ENCODE measurements at places on chromosomes 6 and 20.

DNA sequence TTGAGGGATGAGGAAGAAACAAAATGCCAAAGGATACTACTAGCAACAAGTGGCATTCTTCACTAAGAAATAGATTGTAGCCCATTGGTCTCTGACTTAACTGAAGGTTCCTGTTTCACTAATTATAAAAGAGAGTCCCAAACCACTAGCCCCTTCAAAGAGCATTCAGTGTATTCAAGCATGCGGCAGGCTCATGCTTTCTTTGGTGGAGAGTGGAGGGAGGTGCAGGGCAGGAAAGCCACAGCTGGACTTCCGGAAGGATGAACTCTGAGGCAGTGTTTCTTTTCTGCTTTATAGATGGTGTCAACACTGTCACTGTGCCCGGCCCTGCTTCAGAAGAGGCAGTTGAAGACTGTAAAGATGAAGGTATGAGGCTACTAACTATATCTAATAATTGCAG is 636.1 kb downstream of the KIF16B start:
- DNase-seq = no peak

DNA sequence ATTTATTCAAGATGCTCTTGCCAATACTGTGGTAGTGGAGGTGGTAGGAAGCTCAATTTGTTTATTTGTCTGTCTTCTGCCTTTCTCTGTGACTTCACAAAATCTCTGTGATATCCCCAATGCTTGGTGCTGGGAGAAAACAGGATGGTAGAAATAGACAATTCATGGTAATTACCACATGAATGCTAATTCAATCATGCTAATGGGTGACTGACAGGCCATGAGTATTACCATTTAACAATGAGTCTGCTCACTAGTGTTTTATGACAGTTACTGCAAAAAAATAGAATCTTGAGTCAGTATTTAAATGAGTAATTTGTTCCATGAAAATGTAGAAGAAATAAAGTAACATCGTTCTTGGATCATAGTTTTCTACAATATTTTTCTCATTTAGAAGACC is 52.3 kb upstream of the FABP7 start:
- DNase-seq = no peak

- no peak for DNase-seq
Measured at GRCh38 chr6:147548921-147549475, 40.5 kb downstream of the SAMD5 start.

DNA sequence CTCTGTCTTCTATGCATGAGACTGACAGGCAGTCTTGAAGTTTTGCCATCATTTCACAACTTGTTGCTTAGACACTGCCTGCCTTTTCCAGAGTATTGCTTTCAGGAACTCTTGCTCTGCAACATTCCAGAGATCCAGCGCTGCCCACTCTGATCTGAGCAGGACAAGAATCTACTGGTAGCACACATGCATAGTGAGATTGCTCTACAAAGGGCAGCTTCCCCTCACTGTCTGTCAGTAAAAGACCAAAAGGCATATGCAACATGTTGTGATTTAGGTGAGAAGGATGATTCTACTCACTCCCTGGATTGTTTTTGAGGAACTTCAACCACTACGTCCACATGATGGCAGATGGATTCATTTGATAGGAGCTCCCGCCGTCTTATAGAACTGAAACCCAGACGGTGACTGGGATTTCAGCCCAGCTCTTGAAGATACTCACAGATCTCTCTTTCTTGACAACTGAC is 259.1 kb downstream of the ARID1B start:
- peak; percentile 43 for DNase-seq

DNA sequence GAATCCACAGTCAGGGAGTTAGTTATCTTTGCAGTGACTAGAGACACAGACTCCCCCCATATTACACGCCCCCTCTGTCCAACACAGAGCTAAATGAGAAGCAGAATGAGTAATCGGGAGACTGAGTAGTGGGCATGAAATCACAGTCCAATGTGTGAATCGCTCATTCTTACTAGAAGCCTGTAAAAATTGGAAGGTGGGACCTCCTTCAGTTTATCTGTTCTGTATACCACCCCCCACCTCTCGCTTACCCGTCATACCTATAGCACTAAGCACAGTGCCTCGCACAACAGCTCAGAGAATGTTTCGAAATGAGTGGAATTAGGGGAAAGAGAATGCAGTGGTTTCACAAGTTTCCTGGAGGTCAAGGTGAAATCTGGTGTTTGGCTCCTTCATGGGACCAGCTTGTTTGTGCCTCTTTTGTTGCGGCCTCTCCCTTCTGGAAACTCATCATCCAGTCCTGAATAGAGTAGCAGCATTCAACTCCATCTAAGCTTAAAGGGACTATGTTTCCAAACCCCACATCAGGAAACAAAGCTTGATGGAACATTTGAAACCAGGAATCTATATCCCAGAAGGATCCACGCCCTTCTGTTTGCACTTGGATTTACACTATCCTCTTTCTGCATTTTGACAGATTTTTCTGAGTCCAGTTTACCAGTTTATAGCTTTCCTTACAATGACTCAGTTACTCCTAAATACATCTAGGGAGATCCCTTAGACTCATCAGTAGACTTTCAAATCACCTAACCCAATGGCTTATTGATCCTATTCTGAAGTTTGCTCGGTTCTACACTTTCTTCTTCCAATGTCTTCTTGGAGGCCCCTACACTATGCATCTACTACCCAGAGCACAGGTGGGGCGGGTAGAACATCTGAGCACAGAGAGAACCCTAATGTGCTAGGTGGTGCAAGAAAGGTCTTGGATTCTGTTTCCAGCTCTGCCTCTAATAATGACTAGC is 59.2 kb upstream of the PIM1 start:
- DNase-seq = no peak

DNA sequence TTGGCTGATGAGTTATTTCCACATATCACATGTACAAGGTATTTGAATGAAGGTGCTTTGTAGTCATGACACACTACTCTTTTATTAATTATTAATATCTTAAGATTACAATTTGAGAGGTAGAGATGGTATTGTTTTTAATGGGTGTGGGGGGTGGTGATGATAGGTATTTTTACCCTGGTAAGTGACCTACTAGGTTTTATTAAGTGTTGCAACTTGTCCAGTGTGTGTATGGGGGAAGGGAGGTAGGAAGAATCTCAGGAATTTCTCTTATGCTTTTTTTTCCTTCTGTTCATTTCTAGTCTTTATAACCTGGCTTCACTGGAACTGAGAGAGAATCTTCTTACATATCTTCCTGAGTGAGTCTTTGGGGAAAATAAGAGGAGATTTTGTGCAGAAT is 101.4 kb downstream of the LRRC1 start:
- DNase-seq = peak; percentile 54

- no peak for DNase-seq
Measured at GRCh38 chr20:41978246-41978790, 360.1 kb upstream of the CHD6 start.

DNA sequence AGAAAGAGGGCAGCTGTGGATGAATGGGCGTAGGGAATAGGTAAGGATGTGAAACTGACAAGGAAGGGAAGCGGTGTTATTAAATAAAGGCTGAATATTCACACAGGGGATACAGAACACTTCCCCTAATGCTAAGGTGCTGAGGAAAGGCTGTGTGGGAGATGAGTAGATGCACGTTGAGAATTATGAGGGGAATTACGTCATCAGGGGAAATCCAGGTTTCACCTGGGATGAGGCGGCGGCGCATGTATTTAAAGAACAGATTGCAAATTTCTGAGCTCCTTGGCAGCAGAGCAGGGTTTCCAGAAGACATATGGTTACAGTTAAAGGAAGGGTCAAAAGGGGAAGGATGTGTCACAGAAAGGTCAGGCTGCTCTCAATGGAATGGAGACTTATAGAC is 28.7 kb upstream of the EDN1 start:
- no peak for DNase-seq

DNA sequence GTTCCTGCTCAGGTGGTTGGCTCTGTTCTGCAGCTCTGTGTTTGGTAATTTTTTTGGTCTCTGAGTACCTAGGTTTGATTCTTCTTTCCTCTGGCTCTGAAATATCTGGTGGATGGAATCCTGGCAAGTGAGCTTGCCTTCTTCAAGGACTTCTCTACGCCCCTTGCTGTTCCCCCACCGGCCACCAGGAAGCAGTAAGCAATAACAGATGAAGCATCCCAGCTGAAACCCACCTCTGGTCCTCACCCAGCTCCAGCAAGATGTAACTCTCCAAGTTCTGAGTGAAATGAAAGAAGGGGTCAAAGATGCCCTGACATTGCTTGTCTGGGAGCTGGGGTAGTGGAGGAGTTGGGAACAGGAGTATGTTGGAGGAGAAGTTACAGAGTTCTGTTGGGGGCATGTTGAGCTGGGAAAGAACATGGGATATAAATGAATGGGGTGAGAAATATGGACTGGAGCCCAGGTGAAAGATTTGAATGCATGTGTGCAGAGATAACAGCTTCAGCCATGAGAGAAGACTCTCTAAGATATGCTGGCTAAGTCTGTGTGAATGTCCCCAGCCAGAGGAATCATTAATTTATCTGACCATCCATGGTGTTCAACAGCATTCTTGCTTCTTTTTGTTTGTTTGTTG is 51.3 kb upstream of the GLP1R start:
- no peak for DNase-seq

- DNase-seq = no peak
Measured at GRCh38 chr20:63745424-63745805, 5.8 kb downstream of the SLC2A4RG start.

GRCh38 chr20:23774081-23774480 is 23.3 kb upstream of the CST1 start:
- DNase-seq = no peak

GRCh38 chr6:42259841-42260395 is 42.3 kb upstream of the MRPS10 start:
- DNase-seq = no peak

GRCh38 chr6:159463119-159463829 is 229.8 kb downstream of the SOD2 start:
- no peak for DNase-seq

DNA sequence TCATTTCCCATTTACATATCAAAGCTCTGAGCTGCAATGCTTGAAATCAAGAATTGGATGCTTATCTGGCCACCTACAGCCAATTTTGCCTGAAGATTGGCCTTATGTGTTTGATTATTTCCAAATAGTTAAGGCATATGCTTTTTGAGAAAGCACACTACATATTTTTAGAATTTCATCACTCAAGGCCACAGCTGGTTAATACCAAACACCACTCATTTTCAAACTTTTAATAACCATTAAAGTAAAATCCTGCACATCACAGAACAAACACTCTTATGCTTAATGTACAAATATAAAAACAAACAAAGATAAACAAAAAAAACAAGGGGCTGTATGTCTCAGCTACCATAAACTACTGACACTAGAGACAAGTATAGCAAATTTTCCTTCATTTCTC is 96.9 kb upstream of the HMGCLL1 start:
- no peak for DNase-seq

DNA sequence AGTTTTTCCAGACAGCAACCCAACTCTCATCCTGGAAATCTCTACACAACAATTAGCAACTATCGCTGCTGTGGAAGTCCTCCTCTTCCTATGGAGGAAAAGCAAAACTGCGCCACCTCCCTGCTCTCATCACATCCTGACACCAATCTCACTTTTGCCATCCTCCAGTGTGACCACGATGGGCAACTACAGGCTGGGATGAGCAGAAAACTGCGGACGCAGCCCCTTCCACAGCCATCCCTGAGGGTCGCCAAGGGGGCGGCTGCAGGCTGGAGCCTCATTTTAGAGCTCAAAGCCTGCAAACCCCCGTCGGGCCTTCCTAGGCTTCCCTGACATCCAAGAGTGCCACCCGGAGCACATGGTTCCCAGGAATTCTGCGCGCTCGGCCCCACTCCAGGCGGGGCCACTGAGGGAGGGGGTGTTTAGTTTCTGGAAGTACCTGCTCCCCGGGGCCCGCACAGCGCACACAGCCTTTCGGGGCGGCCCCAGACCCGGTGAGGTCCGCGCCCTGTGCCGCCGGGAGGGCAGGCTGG is 1.2 kb downstream of the TCFL5 start:
- peak; percentile 30 for DNase-seq

- no peak for DNase-seq
Measured at GRCh38 chr6:136038531-136038930, 187.0 kb downstream of the PDE7B start.

DNA sequence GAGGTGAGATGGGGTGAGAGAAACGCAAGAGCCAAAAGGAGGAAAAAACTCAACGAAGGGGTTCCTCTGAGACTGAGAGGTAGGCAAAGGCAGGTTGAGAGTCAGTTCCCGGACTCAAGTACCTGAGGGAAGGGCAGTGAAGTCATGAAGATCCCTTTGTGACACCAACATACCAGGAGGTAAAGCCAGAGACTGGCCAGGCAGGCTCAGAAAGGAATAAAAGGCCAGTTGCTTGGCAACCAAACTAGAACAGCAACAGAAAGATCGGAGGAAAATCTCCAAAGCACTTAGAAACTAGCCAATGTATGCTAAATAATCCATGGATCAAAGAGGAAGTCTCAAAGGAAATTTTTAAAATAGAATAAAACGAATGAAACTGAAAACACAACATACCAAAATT is 209.8 kb upstream of the PROKR2 start:
- DNase-seq = no peak

DNA sequence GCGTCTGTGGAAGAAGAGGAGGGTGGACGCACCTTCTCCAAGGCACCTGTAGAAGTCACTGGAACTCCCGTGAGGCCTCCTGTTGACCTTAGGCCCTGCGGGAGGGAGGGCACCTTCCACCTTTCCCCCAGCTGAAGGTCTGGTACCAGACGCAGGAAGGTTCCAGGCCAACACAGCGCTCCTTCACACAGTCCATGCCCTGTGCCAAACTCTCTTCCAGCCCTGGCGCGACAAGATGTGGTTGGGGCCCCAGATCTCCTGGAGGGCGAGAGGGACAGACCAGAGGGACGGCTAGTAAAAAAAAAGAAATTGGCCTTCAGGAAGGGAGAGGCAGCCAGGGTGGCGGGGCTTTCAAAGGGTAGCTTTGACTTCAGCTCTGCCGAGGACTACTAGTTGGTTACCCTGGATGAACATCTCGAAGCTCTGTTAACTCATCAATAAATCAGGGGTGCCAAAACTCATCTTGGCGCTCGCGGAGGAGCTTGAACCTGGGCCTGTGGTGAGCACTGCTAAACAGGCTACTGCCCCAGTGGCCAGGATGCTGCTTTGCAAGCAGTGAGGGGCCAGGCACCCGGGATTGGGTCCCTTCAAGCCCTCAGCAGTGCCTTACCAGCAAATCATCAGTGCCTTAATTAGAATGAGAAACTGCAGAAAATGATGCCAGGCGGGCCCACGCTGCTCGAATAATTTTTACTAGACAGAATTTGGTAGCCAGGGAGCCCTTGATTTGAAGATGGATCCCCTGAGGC is 14.9 kb downstream of the AARS2 start:
- no peak for DNase-seq

- no peak for DNase-seq
Measured at GRCh38 chr6:24401458-24401857, 1.3 kb upstream of the MRS2 start.

DNA sequence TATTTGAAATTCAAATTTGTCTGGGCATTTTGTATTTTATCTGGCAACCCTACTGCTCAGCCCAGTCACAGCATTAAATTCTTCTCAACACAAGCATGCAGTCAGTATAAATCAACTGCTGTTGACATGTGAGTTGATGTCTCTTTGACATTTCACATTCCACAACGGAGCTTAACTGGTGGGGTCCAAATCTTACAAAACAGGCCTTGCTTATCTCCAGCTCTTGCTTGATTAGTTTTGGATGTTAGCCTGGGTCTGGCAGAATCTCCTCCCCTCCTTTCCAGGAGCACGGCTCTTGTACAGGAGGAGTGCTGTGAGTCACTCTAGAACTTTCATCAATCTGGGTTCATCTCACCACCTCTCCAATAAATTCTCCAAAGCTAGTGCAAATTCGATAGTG is 80.8 kb upstream of the PHACTR1 start:
- DNase-seq = peak; percentile 79

GRCh38 chr6:28347119-28347518 is 2.6 kb upstream of the ZKSCAN3 start:
- DNase-seq = no peak

GRCh38 chr20:20480689-20481088 is 112.8 kb downstream of the INSM1 start:
- DNase-seq = peak; percentile 71
